Memory B cell (primary cell): ENCODE measurements at places on chromosomes 16 and 17.

DNA sequence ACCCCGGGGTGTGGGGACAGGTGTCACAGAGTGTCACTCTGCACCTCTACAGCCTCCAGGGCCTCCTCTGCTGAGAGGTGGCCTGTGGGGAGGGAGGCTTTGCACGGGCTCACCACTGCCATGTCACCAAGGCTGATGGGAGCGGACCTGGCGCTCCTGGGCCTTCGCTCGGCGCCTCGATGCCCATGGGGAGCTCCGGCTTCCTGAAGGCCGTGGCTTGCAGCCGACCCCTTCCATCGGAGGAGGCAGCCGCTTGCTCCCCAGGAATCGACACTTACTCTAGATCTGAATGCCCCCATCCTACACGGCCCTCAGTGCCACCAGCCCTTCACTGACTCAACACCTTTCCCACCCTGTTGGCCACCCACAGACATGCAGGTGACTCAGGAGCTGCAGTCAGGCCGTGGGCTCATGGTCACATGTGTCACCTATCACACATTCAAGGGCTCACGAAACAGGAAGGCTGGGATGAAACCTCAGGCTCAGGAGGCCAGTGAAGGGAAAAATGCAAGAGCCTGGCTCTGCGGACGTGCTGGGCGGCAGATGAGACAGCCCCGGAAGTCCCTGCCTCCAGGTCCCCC, 11.9 kb downstream of the LGALS3BP start:
- no peak for DNase-seq

DNA sequence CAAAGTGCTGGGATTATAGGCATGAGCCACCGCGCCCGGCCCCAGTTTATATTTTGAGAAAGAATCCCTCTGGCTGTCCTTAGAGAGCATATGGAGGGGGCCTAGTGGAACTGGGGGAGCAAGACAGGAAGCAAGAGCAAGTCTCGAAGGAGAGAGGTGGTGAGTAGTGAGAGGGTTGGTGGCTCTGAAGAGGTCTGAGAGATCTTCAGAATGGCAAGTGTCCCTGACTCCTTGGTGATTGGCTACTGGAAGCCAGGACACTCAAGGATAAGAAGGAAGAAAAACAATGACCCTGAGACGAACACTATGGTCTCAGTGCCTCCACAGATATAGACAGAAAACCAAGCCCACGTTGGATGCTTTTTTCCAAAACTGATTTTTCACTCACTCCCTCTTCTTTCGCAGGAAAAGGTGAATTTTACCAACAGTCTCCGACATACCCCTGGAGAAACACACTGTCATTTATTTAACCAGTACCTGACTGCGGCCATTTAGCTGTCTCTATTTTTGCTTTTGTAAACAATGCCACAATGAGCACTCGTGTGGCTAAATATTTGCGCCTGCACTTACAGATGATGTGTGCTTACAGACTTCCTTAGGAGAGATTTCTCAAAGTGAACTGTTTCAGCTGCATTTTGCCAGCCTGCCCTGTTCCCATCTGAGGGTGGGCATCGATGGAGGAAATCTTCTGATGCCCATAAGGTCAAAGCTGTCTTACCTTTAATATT, 15.9 kb upstream of the DOK4 start:
- no peak for DNase-seq

DNA sequence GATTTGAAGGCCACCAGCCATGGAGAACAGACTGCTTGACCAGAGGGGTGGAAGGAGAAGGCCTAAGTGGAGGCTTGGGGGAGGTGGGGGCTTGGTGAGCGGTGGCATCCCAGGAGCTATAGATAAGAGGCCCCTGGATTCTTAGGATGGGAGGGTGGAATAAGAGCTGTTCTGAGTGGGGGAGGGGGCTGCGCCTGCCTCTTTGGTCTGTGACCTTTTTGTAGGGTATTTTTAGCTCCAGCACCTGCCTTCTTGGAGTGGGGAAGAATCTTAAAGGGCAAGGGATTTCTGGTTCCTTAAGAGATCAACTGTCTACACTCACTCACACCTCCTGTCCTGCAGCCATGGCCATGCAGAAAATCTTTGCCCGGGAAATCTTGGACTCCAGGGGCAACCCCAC, 567 bp downstream of the ENO3 start:
- DNase-seq: no peak

- DNase-seq: no peak
Observed at GRCh38 chr17:57869617-57870282, 19.9 kb upstream of the MRPS23 start.
